CD4-positive, alpha-beta T cell treated with Interleukin-4 for 1 hour (primary cell): ENCODE measurements at places on chromosomes 4 and X.
A peak's percentile ranks its signal among the peaks of the same experiment; 100 is the strongest.

DNA sequence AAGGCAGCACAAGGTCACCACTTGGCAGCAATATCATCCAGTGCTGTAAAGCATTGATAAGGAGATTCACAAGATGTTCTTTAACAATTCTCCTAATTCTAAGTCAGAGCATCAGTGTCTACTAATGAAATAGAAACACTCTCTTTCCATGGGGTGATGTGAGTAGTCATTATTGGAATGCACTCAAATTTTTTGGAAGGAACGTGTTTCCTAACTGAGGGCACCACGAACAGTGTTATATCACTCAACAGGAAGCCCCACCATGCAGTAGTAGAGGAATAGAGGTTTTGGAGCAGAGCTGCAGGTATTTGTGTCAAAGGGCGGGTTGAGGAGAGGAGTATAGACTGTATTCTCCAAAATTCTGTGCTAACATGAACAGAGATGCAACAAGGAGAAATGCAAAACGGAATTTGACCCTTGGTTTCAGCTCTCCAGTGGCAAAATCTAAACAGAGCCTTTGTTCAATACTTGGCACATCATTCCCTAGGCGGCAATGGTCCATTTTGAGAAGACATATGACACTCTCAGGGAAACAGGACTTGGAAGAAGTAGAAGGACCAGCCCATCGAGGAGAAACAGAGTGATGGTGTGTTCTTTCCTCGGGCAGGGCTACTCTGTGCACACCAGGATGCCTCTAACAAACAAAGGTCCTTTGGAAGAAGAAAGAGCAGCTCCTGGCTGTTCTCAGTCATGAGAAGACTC is 98.9 kb downstream of the CPEB2 start:
- no peak for DNase-seq

DNA sequence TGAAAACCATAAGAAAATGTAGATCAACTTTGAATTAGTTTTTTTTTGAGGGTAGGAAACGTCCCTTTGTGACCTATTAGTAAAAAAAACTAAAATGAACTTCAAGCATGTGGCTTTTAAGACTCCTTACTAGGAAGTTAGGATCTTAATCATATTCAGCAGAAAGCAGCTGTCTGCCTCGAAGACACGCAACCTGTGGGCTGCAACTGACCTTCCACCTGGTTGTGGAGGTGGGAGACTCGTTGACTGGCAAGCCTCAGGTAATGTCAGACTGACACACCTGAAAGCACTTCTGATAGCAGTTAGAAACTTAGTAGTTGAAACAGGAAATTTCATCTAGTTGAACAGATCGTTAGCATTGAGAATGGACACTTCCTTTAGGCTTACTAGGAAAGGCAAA is 37.4 kb downstream of the CCNG2 start:
- DNase-seq, result no peak

DNA sequence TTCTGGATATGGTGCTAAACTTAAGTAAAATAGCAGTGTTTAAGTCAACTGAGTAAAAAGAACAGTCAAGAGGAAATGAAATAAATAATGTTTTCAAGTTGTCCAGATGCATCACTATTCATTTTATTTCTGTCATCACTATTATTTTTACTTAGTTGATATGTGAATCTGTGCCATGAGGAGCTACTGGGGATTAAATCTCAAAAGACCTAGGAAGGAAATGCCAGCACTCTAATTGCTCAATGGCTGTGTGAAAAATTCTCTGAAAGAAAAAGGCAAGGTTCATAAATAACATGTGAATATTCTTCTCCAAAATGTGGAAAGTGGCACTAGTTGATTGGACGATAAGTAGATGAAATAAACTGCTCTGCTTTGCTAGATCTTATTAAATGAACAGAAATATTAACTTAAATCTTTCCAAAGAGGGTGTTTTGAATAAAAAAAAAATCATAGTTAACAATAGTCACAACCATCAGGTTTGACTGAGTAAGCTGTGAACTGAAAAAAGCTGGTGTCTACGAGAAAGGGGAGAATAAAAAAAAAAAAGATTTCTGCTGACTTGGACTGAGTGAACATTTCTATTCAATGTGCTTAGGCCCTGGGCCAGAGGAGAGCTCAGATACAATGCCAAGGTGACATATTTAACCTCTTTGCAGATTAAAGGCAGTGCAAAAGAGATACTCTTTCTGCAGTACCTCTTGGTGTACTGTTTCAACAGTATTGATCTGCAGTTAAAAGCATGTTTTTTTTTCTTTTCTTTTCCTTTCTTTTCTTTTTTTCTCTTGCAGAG is 1.6 kb downstream of the SPARCL1 start:
- no peak for DNase-seq

- DNase-seq, result no peak
These were observed 9.7 kb upstream of the GUF1 start for GRCh38 chr4:44668526-44668925.

DNA sequence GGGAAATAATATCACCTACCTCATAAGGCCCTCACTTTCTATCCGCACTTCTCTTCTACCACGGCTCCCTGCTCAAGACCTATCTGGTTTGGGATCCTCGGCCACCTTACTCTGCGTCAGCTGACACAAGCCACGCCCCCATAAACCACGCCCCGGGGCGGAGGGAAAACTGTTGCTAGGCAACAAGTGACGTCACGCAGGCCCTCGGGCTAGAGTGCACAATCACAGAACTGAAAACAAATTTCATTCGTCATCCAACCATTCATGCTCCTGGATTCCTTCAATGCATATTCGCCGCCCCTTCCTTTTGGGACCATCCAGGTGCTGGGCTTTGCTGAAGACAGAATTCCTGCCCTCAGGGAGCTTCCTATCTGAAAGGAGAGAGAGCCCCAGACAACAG is 66.3 kb downstream of the SMC1A start:
- peak; percentile 33 for DNase-seq

DNA sequence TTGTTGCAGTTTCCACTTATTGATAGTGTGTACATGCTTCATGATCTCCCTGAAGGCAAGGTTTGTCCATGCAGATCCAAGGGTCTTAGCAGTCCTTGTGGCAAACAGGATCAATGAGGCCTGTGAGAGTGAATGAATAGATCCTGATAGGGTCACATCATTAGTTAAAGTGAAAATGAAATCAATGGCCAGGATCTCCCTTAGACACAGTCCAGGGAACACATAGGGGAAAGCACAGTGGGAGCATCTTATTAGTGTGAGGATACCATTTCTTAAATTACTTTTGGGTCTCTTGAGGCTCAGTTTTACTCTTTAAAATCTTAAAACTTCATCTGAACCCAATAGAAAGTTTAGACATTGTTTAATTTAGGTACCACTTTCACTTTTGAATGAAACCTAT is 59.3 kb downstream of the ARHGAP6 start:
- no peak for DNase-seq

DNA sequence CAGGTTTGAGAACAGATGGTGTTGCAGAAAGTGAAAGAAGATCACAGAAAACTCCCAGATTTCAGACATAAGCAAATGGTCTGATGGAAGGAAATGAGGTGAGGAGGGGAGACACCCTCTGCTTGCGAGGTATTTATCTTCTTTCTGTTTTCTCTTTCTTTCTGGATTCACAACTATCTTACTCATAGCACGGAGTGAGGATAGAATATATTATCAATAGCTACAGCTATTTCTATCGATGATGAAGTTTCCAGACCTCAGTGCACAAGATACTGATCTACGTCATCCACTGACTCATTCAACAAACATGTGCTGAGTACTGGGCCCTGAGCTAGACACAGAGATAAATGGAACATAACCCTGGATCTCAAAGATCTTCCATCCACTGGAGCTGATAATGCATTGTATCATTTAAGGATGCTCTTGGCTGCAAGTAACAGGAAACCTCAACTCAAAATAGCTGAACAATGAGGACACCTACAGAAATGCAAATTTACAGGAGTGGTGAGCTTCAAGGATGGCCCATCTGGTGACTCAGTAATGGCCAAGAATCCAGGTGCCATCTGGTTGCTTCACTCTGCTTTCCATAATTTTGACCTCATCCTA is 21.2 kb downstream of the SLC2A9 start:
- DNase-seq, result no peak
